ENCODE measurements at places on chromosomes 7 and 10. TPM values are rescaled to one million over a fixed set of nuclear protein-coding genes. Genes with fewer than 3 reads are reported as not detected.

DNA sequence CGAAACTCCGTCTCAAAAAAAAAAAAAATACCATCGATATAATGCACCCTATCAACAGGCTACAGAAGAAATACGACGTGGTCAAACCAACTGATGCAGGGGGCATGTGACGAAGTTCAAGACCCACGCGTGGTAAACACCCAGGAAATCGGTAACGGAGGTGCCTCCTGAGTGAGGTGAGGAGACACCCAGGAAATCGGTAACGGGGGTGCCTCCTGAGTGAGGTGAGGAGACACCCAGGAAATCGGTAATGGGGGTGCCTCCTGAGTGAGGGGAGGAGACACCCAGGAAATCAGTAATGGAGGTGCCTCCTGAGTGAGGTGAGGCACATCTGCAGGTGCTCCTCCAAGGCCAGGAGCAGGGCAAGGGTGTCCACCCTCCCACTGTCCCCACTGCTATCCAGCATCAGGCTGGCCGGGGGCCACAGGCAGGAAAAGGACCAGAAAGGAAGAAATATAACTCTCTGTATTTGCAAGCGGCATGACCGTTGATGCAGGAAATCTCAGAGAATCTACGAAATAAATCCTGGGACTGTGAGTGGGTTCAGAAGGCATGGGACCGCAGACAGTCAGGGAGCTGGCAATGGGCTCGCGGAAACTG lies 10.7 kb upstream of the GPR146 start:
- DNase-seq = peak; percentile 23

GRCh38 chr10:19466709-19467108 lies 349.5 kb upstream of the PLXDC2 start:
- no peak for DNase-seq

Gene KIAA1217
- not detected for total RNA-seq

Gene CLRN3
- total RNA-seq = not detected

Gene UBN2
- total RNA-seq = 31.5 TPM

DNA sequence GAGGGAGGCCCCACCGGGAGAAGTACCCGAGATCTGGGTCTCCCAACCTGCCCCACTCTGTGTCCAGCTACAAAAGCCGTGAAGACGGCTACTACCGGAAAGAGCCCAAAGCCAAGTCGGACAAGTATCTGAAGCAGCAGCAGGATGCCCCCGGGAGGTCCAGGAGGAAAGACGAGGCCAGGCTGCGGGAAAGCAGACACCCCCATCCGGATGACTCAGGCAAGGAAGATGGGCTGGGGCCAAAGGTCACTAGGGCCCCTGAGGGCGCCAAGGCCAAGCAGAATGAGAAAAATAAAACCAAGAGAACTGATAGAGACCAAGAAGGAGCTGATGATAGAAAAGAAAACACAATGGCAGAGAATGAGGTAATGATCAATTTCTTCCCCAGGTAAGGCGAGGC lies 59.1 kb upstream of the PDCD4 start:
- no peak for DNase-seq

Gene CYP2C19
- not detected for total RNA-seq

Gene SPACDR
- total RNA-seq = 4.0 TPM

Gene LGI1
- total RNA-seq = not detected

Gene GPR85
- not detected for total RNA-seq

Gene ANXA8
- not detected for total RNA-seq

- DNase-seq = no peak
Observed at GRCh38 chr7:140231771-140232491, 55.1 kb upstream of the KDM7A start.

- DNase-seq = no peak
Observed at GRCh38 chr7:111392294-111392693, 170.0 kb downstream of the IMMP2L start.

GRCh38 chr10:59360605-59361405 lies 1.5 kb downstream of the FAM13C start:
- no peak for DNase-seq

DNA sequence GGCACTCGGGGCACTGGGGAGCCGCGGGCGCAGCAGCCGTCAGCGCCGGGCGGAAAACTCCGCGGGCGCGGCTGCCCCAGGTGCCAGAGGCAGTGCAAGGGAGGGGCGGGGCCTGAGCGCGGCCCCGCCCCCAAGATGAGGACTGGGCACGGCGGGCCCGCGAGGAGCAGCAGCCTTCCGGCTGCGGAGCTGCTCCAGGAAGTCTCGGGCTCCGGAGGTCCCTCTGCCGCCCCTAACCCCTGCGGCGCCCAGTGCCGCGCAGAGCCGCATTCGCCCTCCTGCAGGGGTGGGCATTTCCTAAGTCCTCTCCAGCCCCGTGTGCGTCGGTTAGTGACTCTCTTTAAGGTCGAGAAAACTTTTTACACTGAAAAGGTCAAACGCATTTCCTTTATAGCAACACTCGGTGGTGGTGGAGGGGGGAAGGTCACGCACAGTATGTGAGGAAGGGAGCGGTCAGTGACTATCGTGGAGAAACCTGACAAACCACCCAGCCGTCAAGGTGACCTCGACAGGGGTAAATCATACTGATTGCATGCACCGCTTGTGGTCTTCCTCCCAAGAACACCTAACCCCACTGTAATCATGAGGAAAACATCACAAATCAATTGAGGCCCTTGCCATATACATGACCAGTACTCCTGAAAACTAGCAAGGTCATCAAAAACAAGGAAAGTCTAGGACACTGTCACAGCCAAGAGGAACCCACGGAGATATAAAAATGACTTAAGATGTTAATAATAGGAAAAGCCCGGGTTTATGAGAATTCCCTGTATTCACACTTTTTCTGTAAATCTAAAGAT lies at the start of gene ANXA11:
Gene ANXA11, minus strand, starts transcription at position 61 of the 800 bp plus-strand sequence. CDS start 32,676 bp downstream, outside the sequence.
- DNase-seq = peak; percentile 86

DNA sequence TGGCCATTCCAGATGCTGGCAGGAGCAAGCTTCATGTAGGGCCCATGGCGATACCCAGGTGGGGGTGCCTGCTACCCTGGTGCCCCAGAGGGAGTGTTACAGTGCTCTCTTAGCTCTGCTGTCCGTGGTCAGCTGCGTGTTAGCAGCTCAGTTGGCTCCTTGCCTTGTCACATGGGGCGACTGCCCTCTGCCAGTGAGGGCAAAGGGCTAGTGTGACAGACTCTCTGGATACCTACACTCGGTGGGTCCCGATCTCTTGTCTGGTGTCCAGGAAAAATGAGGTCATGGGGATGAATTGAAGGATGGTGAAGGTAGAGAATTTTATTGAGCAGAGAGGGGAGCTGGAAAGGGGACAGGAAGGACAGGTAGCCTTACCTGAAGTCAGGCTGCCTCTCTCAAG lies 152.2 kb downstream of the CYP26A1 start:
- no peak for DNase-seq

DNA sequence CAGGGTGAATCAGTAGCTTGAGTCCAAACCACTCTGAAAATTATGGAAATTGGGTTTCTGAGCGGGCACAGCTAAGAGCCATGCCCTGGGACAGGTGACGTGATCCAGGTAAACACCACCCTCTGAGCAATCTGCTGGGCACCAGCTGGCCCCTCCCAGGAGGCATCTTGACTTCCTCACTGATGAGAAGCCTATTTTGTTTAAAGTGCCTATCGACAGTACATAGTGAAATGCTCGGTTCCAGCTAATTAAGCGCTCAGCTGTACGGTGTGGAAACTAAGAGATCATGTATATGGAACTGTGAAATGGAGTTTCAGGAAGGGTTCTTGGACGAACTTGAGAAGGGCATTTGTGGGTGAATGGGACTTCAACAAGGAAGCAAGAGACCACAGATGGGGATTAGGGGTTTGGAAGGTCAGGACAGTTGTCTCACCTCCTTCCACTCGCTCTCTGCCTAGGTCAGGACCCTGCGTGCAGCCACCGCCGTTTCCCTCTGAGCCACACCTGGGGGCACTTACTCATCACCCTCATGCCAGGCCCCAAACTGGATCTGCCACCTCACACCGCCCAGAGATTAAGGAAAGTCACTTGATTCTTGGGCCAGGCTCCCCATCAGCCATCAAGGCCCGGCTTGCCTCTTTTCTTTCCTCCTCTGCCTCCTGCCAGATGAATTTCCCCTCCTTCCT lies 3.2 kb downstream of the ITPRIP start:
- DNase-seq = no peak

DNA sequence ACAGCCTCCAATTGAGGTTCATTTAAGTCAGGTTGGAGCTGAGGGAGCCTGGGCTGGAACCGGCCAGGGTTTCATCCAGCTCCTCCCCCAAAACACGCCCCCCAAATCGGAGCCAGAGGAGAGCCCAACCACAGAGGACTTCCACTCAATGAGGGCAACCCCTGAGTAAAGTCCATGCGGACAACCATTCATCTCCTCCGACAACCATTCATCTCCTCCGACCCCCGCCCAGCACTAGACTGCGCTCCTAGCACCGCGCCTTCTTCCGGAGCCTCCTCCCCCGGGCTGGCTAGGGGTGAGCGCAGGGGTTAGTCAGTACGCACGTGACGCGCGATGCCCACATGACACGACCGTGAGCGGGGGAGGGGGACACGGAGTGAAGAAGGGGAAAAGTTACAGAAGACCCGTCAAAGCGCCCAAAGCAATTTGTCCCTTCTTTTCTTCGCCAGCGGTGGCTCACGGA lies 1.4 kb downstream of the MAGI2 start:
- peak; percentile 76 for DNase-seq

DNA sequence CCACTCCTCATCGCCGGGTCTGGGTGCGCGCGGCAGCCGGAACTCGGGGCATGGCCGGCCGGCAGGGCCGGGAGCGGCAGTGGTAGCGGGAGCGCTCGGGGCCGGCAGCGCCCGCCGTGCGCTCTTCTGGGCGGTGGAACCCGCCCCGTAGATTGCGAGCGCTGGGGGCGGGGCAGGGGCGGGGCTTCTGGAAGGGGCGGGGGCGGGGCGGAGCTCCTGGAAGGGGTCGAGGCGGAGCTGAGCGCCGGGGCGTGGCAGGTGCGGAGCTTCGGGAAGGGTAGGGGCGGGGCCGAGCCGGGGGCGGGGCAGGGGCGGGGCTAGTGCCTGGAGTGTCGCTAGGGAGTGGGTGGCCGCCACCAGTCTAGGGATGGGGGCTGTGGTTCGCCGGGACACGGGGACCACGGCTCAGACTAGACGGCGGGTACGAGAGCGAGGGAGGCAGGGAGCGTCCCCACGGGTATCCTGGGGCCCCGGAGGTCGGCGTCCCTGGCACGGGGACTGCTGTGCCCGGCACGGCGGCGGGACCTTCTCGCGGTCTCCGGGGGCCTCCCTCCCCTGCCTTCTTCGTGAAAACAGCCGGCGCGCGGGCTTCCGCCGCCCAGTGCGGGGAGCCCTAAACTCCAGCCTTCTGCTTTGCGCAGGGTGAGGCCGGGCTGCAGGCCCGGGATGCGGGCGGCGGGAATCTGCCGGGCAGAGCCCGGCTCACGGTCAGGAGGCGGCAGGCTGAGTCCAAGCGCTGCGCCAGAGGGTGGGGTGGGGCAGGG lies at the start of gene STK32C:
Gene STK32C, minus strand, starts transcription at position 128 of the 764 bp plus-strand sequence. Its CDS starts 117 bp downstream, at position 11.
- DNase-seq = peak; percentile 80

DNA sequence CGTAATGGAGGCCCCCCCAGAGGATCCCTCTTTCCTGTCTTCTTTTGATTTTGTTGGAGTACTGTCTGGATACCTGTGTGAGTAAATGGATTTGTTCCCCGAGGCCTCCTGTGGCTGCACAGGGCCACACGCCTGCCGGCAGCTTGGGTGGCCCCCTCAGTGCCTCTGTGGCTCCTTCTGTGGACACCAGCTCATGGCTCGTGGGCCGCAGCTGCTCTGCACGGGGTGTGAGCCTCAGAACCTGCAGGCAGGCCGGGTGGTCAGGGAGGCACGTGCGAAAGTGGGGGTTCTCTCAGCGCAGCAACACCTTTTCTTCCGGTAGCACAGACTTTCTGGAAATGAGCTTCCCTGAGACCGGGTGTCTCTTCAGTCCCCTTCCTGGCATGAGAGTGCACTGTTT lies 70.3 kb downstream of the WDR37 start:
- no peak for DNase-seq

DNA sequence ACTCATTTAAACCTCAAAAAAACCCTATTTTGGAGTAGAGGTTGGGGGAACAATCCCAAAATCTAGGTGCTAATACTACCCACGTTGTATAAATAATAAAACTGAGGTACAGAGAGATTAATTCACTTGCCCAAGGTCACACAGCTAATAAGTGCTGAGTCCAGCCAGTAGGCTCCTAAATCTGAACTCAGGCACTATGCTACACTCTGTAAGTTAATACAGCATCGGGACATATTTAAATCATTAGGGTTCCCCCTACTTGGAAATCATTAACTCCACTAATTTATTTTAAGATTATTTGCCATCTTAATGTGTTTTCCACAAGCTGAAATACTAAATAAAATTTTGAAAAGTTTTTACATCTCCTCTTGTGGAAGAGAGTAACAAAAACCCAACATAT lies 24.2 kb downstream of the PIP4K2A start:
- DNase-seq = no peak

- DNase-seq = peak; percentile 5
Observed at GRCh38 chr10:29908962-29909361, 150.4 kb downstream of the JCAD start.

DNA sequence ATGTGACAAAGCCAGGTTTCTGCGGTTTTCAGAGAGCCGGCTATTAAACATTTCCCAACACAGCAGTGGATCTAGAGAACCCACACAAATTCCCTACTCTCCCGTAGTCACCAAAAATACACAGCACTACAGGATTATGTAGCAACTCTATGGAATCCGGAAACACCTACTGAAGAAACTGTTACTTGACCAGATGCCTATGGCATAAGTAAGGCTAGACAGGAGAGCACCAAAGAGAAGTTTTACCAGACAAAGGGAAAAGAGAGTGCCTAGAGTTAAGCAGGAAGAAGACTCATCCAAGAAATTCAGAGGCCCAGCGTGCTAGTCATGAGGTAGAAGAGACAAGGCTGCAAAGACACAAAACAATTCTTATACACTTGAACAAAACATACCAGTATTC lies 321.1 kb downstream of the PARD3 start:
- no peak for DNase-seq

Gene TMEM72
- total RNA-seq = not detected

- DNase-seq = no peak
Observed at GRCh38 chr10:3563298-3563697, 221.7 kb downstream of the KLF6 start.

- no peak for DNase-seq
Observed at GRCh38 chr7:107255602-107256001, 86.8 kb downstream of the HBP1 start.

GRCh38 chr10:88949912-88950837 lies 2.4 kb downstream of the ACTA2 start:
- DNase-seq = no peak

All from naive thymus-derived CD8-positive, alpha-beta T cell (primary cell).